ENCODE measurements at places on chromosomes 7 and 10.

DNA sequence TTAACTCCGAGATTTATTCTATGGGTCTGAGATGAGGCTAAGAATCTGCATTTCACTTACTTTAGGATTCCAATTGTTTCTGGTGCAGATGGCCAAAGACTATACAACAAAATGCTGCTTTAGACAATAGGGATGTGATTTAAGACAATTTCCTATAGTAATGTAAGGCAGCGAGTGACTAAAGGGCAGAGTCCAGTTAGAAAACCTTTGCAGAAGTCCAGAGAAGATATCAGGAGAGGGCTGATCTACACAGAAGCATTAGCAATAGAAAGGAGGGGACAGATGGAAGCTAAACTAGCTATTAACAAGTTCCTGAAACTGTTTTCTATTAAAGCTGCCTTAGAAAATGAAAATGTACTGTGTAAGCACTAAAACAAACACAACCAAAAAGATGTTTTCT lies 398.9 kb downstream of the DGKB start:
- no peak for DNase-seq

DNA sequence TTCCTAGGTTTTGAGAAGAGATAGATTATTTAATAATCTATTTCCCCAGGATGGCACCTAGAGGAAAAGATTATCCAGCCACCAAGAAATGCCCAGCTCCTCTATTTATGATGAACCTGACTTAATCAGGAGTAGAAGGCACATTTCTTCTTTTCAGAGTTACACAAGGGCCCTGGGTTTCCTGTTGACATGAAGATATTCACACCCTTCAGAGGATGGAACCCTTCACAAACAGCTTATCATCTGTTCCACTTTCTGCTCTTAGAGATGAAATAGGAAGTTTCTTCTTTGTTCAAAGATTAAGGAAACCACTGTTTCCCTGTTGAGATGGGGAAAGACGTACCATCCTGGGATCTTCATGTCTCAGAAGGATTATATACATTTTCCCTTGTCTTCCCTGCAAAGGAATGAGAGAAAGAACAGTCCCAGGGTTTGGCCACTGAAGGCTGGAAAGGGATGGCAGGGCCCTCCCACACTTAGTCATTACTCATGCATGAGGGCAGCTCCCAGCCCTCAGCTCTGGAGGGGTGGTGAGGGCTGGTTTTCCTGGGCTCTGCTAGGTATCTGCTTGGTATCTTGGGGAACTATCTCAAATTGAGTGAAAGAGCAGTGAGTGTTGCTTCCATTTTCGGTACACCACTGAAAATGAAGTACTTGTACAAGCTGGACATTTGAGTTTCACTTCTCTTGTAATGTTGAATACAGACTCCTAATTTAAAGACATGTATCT lies 64.0 kb downstream of the MTPAP start:
- DNase-seq, result peak; percentile 63

- peak; percentile 20 for DNase-seq
Observed at GRCh38 chr10:119807960-119808697, 64.5 kb downstream of the MCMBP start.

DNA sequence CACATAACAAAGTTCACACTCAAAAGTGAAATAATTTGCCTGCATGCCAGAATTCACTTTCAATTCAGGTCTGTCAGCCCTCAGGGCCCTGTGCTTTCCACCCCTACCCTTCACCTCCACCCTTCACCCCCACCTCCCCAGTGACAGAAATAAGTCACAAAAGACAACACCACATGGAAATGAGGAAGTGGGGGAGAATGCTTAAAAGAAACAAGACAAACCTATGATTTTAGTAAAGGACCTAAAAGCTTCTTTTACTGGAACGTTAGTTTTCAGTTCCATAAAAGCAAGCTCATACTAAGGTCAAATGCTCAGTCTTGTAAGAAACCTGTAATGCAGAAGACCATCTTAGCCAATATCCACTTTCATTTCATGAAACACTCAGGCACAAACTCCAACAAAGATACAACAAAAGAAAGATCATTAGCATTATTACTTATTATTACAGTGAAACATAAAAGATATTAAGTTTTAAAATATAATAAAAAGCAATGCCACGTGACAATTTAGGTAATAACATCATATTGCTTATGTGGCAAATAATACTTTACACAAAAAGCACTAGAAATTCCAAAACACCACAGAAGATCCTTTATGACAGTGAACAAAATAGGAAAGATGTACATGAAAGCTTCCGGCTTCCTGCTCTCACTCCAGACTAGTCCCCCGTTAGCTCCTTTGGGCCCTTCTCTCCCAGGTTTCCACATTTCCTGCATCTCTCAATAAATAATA lies 112.1 kb downstream of the LMBR1 start:
- DNase-seq, result peak; percentile 67

GRCh38 chr7:98107313-98107721 lies 655 bp downstream of the LMTK2 start:
- DNase-seq, result peak; percentile 32

DNA sequence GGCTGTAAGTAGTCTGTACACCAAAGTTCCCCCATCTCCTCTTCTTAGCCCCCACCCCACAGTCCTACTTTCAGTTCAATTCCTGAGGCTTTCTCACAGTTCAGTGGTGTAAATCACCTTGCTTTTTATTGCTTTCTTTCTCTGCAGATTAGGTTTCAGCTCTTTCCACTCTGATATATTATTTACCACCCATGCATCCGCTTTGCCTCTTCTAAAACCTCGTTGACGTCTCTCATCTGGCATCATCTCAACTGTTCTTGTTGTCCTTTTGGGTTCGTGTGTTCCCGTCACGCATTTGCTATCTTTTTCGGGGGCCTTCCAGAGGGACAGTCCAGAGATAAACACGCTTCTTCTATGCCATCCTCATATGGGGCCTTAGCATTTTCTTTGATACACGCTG lies 597.9 kb upstream of the DPP6 start:
- no peak for DNase-seq

DNA sequence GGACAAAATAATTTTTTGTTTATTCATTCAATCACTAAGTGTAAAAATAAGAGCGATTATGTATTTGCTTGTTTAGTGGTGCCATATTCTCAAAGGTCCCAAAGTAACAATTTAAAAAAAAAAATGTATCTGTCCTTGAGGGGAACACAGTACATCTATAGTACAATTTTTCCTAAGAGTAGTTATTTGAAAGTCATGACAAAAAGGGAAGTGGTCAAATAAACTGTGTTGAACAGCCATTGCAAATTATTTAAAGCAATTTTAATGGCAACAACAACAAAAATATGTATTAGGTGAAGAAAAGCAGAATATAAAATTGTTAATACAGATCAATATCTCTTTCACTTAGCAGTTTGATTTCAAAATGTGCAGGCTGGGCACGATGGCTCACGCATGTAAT lies 943.5 kb downstream of the CNTNAP2 start:
- no peak for DNase-seq

DNA sequence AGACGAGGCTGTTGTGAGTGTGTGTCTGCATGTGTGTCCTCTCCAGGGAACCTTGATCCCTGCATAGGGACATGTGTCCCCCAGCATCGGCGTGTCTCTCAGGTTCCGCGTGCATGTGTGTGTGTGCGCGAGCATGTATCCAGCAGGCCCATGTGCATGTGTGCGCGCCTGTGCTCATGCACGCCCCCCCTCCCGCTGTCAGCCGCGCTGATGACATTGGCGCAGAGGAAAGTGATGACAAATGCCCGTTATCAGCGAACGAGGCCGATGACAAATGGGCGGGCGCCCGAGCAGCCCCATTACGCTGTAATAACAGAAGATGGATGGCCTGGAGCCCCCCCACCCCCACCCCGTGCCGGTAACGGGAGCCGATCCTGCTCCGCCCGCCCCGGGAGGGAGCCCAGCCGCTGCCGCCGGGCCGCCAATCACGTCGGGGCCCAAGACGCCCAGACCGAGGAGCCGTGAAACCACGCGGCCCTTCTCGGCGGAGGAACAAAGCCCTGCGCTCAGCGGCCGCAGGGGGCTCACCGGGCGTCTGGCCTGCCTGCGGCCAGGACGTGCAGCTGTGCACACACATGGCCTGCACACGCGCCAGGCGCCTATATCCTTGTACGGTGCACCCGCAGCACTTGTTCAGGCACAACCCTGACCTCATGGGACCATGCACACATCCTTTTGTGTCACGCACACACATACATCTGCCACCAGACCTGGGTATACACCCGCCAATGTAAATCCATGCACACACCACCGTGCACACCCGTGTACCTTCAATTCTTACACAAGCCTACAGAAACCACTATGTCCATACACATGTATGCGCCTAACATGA lies 21.5 kb downstream of the POLL start:
- DNase-seq, result peak; percentile 65

- no peak for DNase-seq
Observed at GRCh38 chr10:33722067-33722466, 387.6 kb upstream of the NRP1 start.

DNA sequence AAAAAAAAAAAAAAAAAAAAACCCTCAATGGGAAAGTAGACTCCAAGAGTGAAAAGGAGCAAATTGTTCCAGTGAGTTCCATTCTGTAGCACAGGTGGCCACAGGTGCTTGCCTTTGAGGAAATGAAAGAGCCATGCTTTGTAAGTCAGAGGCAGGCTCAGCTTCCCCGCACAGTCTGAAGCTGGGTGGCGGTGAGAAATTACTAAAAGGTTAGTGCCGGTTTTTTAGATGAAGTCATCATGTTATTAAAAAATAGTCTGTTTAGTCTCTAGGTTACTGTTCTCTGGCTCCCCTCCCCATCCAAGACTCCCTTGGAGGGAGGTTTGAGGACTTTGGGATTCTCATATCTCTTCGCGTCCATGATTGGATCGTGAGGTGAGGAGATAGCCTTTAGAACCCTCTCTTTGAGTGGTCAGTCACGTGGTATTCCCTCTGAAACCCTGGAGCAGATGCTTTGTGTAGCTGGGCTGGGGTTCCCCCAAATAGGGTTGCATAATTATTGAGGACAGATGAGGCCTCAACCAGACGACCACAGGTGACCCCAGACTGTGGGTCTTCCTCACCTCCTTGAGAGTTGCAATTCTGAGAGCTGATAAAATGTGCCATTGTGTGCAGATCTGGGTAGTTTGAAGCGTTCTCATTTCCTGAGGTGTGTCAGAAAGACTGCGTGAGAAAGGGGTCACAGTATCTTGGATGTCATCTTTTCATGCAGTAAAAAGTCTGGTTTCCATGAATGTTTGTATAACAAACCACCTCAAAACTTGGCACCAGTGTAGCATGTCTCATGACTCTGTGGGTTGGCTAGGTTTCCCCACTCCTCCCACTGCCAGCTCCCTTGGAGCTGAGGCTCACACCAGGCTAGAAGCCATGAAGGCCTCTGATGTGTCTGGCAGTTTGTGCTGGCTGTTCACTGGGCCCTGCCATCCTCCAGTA lies 27.1 kb downstream of the OGDH start:
- peak; percentile 73 for DNase-seq

GRCh38 chr7:113230691-113231090 lies 112.3 kb upstream of the SMIM30 start:
- no peak for DNase-seq
